Fibroblast of mammary gland (primary cell): ENCODE measurements at places on chromosomes 7 and 10.

DNA sequence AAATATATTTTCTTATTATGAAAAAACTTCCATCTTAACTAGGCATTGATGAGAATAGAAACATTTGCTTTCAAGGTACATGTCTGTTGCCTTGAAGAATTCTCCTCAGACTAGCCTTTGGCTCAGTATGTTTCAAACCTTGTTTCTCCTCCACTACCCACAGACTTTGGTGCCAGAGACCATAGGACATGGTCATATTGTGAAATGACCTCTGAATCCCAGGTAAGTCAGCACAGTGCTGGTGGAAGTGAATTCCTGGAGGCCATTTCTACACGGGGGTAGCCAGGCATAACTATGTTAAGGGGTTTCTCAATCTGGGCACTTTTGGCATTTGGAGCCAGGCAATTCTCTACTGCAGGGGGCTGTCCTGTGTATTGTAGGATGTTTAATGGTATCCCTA, 112.3 kb upstream of the FAM133B start:
- no peak for DNase-seq

DNA sequence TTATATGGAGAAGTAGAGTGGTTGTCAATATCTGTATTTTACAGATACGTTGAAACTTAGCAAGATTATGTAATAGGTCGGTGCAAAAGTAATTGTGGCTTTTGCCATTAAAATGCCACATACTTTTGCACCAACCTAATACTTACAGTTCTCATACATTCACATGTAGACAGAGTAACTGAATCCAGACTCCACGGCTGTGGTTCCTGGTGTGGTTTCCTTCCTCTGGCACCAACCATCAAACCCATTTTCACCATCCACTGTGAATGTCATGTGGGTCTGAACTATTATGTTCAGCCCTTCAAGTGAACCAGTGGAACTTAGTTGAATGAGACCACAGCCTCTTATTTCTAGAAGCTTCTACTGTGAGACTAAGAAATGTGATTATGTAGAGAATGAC, 31.5 kb upstream of the SLIT1 start:
- DNase-seq: no peak

DNA sequence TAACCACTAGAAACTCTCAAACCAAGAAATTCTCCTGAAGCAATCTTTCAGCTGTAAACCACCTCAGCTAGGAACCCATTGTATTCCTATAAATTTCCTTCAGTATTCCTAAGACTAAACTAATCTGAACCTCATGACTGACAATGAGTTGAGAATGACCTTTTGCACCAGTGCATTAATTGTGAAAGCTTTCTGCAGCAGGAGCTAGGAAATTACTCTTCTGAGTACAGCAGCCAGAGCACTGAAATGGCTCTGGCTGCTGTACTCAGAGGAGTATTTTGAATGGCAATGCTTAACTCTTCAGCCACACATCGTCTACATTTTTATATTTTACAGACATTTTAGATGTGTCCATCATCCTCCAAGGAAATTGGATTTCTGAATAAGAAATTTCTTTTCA, 109.7 kb downstream of the PCDH15 start:
- no peak for DNase-seq

- DNase-seq: peak; percentile 75
These were observed 26.7 kb downstream of the CYCS start for GRCh38 chr7:25098096-25099046.

DNA sequence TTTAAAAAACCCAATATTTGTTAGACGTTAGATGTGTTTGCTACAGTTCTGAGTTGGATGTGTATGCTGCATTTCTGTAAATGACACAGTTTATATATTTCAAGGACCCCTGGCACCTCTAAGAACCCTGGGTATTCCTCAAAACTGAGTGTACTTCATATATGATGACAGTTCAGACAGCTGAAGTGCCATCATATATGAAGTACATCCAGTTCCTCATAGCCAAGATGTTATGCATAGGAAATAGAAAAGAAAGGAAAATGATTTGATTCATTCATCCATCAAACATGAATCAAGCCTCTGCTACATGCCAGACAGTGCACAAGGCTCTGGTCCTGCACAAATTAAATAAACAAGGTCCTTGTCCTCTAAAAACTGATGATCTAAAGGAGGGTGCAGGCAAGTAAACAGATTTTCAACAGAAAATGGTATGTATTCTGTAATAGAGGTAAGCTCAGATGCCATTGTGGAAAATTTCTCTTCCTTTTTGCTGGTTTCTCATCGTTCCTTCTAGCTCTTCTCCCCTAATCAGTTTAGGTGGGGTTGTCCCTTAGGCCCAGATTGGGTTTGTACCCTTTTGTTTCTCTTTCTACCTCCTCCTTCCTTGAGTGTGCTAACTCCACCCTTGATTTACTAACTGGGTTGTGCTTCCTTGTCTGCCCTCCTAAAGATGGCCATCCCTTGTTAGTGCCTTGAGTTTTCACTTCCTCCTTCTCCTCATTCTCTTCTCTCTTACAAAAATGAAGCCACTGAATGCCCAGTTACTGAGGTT, 25.3 kb upstream of the SMIM30 start:
- no peak for DNase-seq

GRCh38 chr7:122588621-122589020, 110.3 kb downstream of the RNF133 start:
- peak; percentile 90 for DNase-seq

- peak; percentile 25 for DNase-seq
These were observed 36.6 kb downstream of the ABCB5 start for GRCh38 chr7:20651960-20652544.

GRCh38 chr7:156318426-156318825, 322.1 kb upstream of the RNF32 start:
- no peak for DNase-seq

DNA sequence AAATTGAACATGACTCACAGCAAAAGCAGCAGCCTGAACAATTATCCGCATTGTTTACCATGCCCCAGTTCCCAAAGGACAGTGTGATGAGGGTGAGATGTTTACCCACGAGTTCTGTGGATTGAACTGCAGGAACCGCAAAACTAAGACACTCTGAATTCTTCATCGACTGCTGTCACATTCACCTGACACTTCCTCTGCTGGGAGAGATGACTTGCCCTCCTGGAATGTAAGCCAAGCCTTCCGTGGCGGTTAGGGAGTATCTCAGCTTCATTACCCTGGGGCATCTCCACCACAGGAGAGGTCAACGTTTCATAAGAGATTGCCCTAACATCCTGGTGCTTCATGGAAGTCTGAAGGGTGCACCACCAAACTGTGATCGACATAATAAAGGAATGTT, 374.6 kb upstream of the ADARB2 start:
- no peak for DNase-seq

- no peak for DNase-seq
These were observed 93.5 kb upstream of the DDC start for GRCh38 chr7:50658696-50659095.

DNA sequence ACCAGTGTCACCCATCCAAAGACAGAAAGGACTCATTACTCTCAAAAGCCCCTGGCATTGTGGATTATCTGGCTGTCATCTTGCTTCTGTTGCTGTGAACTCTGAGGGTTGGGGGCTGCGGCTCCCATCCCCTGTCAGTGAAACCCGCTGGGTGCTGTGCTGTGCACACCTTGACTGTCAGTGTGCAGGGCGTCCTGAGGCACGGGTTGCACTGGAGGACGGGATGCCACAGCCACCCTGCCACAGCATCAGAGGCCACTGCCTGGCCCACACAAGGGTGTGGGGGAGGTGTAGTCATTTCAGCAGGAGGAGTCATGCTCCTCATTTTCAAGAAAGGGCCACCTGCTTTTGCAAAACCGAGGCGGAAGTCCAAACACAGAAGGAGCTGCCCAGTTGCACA, 245.8 kb downstream of the GLRX3 start:
- no peak for DNase-seq

- peak; percentile 25 for DNase-seq
These were observed 126.6 kb downstream of the TRRAP start for GRCh38 chr7:99004781-99005500.

- DNase-seq: no peak
These were observed 3.1 kb downstream of the PAX2 start for GRCh38 chr10:100748231-100749058.

- DNase-seq: no peak
These were observed 11.2 kb downstream of the RPA3 start for GRCh38 chr7:7707246-7707645.
